Endothelial cell of umbilical vein (primary cell): ENCODE measurements at places on chromosomes 4 and X. TPM values are rescaled to one million over a fixed set of nuclear protein-coding genes. Genes with fewer than 3 reads are reported as not detected.

The IGBP1 gene
- total RNA-seq, result 38.1 and 40.4 TPM in 2 replicates

The CFP gene
- total RNA-seq, result 1.00 and 1.9 TPM in 2 replicates

The HAND2 gene
- not detected in 2 replicates for total RNA-seq

The GAB3 gene
- total RNA-seq, result 4.0 and 6.2 TPM in 2 replicates

The IL21 gene
- total RNA-seq, result not detected in 2 replicates

The STBD1 gene
- total RNA-seq, result 0.18 and 0.25 TPM in 2 replicates

The SPATA4 gene
- total RNA-seq, result not detected in 2 replicates

The DDX53 gene
- total RNA-seq, result not detected in 2 replicates

The ATP2B3 gene
- total RNA-seq, result 0.07 and 0.16 TPM in 2 replicates

The BCORL1 gene
- 13.1 and 16.7 TPM in 2 replicates for total RNA-seq

The CTAG1B gene
- total RNA-seq, result not detected in 2 replicates
